ENCODE measurements at places on chromosomes 3 and 15.

DNA sequence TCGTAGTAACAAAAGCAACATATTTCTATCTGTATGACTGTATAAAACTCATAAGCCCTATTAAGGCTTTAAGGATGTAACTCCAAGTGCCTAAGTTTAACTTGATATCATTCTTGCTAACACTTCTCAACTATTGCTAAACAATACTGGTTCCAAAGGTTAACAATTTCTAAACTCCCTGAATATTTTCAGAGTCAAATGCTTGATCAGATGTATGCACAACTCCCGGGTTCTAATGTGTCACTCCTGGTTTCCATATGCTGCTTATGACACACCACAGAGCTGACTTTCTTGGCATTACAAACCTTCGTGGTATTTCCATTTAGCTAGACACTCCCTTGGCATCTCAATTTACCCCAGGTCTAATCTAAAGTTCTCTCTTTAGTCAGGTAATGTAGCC, 26.3 kb downstream of the DZIP1L start:
- DNase-seq: no peak

- no peak for DNase-seq
These were observed 13.2 kb downstream of the USP13 start for GRCh38 chr3:179666030-179666429.

DNA sequence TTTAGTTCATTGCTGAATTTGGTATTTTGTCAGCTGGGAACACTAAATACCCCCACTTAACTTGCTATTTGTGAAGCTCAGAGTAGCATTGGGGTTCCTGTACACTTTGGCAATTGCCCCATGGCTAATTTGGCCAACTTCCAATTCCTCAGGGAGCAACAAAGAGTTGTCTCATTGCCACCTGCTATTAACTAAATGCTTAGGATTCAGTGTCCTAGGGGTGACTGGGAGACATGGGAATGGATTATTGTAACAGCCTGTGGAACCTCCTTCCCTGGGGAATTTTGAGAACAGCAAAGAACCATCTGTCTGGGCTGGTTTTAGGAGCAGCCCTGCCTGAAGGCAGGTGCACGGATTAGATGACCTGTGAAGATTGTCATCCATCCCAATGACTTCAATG, 437.4 kb upstream of the TPRG1 start:
- DNase-seq: peak; percentile 14

GRCh38 chr3:139304383-139304782, 39.4 kb upstream of the MRPS22 start:
- no peak for DNase-seq

GRCh38 chr15:61133361-61133760, 95.7 kb downstream of the RORA start:
- DNase-seq: no peak

DNA sequence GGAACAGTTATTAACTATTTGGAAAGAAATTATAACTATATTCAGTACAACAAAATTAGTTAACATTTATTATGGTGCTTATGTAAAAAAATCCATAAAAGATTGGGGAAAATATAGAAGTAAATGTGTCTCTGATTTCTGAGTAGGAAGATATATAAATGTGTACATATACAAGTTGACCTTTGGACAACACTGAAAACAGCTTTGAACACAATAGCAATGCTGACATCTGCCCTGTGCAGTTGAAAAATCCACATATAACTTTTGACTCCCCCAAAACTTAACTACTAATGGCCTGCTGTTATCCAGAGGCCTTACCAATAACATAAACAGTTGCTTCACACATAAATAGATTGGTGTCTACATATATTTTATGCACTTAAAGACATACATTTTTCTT, 12.3 kb downstream of the TIMMDC1 start:
- no peak for DNase-seq

DNA sequence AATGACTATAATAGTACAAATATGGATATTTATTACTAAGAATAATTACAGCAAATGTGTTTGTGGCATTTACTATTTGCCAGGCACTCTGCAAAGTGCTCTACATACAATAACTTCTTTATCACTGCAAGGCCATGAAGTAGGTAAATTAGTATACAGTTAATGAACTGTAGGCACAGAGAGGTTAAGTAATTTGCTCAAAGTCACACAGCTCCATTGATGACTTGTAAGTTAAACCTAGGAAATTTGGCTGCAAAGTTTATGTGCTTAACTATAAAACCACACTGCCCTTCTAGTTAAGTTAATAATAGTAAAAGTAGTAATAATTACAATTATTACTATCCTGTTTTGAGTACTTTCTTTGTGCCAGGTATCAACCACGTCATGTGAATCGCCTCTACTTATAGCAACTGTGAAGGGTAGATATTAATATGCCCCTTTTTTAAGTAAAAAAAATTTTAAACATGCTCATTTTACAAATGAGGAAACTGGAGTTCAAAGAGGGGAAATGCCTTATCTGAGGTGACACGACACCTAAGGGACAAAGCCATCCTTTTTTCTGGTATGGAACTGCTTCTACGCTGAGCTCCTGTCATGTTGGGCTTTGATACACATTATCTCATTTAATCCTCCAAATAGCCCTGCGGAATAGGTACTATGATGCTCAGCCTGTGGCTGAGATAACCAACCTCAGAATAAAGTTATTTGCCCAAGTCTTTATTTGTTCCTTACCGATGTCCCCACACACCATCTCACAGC, 8.5 kb downstream of the BHLHE40 start:
- no peak for DNase-seq

GRCh38 chr15:93288728-93289294, 199.8 kb upstream of the RGMA start:
- DNase-seq: no peak

DNA sequence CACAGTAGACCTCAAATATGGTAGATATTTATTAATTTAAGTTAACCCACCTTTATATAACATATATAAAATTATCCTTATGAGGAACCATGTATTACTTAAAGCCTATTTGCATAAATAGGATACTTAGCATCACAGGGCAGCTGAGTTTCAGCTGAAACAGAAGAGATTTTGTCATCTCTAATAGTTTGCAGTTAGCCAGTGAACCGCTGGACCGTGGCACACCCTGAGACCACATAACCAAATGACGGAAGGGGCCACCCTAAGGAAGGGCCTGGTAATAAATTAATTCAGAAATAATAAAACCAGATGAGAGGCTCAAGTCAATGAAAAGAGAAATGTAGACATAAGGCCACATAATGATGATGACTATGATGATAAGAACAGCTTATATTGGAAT, 107.7 kb downstream of the MYO5A start:
- DNase-seq: no peak

- DNase-seq: no peak
These were observed 15.0 kb upstream of the MINDY4B start for GRCh38 chr3:150920236-150920635.

- no peak for DNase-seq
These were observed 479.6 kb upstream of the ALCAM start for GRCh38 chr3:104887069-104887468.

GRCh38 chr15:65940618-65940909, 71.3 kb downstream of the RAB11A start:
- DNase-seq: no peak

GRCh38 chr15:48647962-48648361, 2.5 kb upstream of the FBN1 start:
- peak; percentile 23 for DNase-seq

GRCh38 chr15:71226536-71227455, 111.5 kb downstream of the THSD4 start:
- no peak for DNase-seq

GRCh38 chr15:58554758-58555157, 123.0 kb downstream of the LIPC start:
- DNase-seq: no peak

GRCh38 chr15:73258271-73259108, 110.3 kb downstream of the HCN4 start:
- DNase-seq: no peak

DNA sequence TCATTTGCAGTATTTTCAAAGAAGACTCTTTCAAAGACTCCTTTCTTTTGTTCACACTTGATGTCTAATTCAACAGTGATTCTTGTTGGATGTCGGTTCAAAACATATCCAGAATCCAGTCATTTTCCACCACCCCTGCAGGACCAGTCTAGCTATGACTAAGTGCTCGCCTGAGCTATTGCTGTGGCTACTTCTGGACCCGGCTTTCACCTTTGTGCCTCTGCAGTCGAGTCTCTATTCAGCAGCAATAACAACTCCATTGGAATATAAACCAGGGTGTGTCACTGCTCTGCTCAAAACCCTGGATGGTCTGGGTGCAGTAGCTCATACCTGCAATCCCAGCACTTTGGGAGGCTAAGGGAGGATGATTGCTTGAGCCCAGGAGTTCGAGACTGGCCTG, 55.0 kb downstream of the PRICKLE2 start:
- no peak for DNase-seq

GRCh38 chr3:102941786-102942185, 507.0 kb downstream of the ZPLD1 start:
- no peak for DNase-seq

GRCh38 chr3:140629357-140630137, 48.3 kb upstream of the TRIM42 start:
- peak; percentile 67 for DNase-seq

DNA sequence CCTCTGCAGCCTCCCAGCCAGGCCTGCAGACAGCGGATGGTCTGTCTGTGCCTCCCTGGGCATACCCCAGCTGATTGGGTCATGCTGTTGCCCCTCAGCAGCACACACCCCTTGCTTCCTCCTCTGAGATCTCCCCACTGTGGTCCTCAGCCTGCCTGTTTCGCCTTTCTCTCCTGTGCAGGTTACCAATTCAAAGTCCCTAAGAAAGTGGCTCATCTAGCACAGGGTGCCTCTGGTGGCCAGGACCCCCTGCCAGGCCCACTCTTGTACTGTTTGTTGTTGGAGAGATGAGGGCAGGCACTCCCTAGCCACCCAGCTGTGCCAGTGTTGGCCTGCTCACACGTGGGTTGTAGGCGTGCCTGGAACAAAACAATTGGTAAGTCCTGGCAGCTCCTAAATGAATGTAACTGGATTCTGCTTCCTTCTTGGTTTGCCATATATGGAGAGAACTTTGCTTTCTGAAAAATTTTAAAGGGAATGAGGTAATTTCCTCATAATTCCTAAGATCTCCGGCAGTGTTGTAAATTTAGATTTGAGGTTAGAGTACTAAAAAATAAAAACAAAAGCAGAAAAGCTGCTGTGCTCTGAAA, 213.2 kb upstream of the IL12A start:
- DNase-seq: no peak

DNA sequence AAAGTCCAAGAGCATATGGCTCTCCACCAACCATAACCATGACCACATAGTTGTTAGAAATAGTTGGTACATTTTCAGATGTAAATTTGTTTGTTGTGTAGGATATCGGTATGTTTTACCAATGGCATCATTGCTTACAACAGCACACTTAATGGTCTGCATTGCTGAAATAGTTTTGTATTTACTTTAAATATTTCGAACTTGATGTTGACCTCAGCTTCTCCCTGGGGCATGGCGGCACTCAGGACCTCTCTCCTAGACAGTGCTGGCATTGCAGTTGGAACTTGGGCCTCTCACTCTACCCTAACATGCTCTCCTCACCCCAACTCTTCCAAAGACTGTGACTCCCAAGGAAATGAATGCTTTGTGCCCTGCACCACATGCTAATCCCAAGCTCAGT, 5.0 kb downstream of the SLC22A13 start:
- no peak for DNase-seq

DNA sequence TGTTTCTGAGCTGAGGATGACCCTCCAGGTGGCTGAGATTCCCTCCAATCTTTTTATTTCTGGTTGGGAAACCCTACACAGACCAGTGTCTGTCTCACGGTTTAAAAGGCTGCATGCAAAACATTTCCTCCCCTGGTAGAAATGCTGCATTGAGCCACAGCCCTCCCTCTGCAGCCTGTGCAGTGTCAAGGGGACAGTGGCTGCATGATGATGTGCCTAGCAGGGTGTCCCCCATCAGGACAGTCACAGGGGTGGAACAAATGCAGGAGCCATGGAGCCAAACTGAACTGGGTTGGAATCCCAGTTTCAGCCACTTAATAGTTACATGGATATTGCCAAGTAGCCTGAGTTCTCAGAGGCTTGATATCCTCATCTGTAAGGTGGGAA, 147.9 kb upstream of the CTDSPL start:
- DNase-seq: no peak

DNA sequence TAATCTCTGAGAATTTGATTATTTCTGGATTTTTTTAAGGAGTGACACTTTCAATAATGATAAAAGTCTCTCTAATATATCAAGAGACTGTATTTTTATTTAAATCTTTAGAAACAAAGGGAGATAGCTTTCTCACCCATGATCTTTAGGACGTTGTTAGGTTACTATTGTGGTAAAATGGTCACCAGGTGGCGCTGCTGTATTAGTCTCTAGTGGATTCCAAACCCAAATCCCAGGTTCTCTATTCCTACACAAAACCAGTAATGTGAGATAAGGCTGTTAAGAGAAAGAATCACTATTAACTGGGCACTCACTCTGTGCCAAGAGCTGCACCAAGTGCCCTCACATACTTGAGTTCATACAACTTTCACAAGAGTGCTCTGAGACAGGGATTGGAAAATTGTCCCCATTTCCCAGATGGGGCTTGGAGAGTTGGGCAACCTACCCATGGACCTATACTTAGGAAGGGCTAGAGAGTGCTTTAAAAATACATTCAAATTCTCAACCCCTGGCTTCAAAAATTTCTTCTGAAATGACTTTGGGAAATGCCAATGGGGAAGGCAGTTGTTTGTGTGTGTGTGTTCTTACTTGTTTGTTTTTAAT, 593.4 kb upstream of the TGFBR2 start:
- peak; percentile 77 for DNase-seq

DNA sequence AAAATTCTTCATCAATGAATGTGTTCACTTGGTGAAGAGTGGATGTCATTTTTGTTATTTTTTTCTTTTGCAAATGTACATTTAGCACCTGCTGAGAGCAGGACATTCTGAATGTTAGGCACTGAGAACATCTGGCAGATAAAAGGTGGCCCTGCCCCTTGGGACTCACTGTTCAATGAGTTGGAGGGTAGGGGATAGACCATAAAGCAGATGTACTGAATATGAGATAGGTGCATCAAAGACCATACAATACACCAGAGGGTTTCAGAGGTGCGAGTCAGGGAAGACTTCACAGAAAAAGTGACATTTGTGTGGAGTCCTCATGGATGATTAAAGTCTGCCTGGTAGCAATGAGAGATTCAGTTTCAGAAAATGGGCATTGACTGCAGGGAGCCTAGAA, 34.2 kb downstream of the EEFSEC start:
- DNase-seq: no peak

DNA sequence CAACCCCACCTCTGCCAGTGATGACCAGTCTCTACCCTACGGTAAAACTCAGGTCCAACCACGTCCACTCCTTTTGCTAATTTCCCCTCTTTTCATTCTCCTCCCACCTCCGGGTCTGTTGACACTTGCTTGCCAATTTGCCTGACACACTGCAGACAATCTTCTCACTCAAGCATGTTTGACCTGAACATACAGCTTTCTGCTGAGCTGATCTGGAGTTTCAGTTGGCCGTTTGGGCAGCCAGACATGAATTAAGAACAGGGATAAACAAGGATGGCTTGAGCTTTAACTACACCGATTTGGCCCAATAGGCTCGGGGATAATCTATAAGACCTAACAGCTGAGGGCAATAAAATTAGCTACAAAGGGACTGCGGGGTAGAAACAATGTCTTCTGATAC, 758.6 kb upstream of the CFAP20DC start:
- no peak for DNase-seq

GRCh38 chr3:185778821-185779220, 46.0 kb downstream of the IGF2BP2 start:
- DNase-seq: no peak

GRCh38 chr3:145623349-145623748, 537.6 kb downstream of the PLOD2 start:
- no peak for DNase-seq
